ENCODE measurements at places on chromosomes 3 and 15.

DNA sequence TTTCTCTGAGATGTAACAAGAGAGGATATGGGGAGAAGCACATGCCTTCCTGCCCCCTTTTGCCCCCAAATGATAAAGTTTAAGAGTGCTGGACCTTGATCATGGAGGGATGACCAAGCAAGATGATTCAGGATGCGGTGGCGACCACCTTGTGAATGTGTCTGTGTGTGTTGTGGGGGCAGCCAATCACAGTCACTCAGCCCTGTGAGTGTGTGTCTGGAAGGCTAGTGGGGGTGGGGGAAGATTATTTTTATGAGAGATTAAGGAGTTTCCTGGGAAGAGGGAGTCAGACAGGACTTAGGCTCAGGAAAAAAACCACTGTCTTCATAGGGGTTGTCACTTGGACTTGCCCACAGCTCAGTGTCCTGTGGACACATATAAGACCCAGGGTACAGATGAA lies 57.8 kb upstream of the KY start:
- DNase-seq, result no peak

GRCh38 chr15:33644304-33644703 lies 324.0 kb upstream of the CHRM5 start:
- DNase-seq, result no peak

GRCh38 chr15:76258460-76258859 lies 52.8 kb downstream of the ETFA start:
- no peak for DNase-seq

- DNase-seq, result no peak
Observed at GRCh38 chr3:20254268-20255117, 68.5 kb upstream of the SGO1 start.

DNA sequence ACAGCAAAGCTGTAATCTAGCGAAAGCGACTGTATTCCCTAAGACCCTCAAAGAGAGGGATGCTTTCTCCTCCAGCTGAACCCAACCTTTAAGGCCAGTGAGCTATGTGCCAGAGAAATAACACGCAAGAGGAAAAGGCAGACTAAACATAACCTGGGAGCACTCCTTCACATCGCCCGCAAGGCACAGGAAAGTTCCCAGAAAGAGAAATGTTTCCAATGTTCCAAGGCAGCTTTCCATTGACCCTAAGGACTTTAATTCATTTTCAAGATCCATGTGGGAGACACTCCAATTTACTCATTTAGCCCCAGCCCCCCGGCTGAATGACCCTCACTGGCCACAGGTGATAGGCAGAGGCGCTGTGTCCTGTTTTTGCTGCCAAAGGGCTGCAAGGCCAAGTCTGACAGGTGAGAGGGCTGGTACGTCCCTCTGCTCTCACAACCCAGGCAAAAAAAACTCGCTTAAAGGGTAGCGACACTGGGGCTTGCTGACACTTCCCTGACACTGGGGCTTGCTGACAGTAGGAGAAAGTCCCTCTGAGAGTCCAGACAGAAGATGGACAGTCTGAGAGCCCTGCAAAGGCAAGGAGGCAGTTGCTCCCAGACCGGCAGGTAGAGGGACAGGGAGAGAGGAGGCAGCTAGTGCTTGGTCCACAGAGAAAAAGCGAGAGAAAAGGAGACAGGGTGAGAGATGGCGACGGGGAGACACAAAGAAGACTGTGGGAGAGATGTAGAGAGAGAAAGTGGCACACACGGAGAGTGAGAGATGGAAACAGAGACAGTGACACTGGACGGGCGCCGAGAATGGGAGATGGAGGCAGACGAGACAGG lies 702 bp downstream of the ARHGEF3 start:
- no peak for DNase-seq

All from hematopoietic multipotent progenitor cell treated with erythropoietin and hydrocortisone succinate and interleukin-3 and kit ligand, for 4 days (in vitro differentiated cells).